Mesothelial cell of epicardium (in vitro differentiated cells): ENCODE measurements at places on chromosomes 1 and 21. TPM values are rescaled to one million over a fixed set of nuclear protein-coding genes. Genes with fewer than 3 reads are reported as not detected.

CHRM3 gene
- total RNA-seq: 5.4 to 6.9 TPM (median 6.4 TPM) in 3 replicates

SMCP gene
- total RNA-seq: not detected in 3 replicates

DNA sequence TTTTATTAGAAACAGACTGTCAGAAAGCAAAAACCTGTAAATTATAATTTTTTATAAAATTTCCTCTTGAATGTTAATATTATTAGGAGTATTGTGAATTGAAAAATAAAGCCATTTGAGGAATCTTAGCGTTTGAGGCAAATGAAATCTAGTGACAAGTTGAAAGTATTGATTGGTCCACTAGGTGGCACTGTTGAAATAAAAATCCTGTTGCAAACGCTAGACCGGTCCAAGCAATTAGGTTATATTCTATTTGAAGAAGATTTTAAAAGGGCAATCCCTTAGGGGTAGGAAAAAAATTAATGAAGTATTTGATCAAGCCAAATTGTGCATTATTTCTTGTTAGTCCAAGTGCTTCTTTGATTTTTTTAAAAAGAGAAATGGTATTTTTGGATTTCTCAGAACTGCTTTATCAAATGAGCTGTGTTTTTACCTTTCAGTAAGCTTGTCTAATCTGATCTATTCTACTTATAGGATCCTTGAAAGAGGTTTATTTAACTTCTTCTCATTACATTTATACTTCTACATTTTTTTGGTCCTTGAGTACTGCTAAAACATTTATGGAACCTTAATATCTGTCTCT is 57.7 kb downstream of the ATG4C start:
- DNase-seq: no peak
- no peaks in the 10 kb centered on the region for H3K27me3 ChIP-seq
- H3K36me3 ChIP-seq: peaks cover 2% of the 10 kb centered on the region
- H3K4me1 ChIP-seq: no peaks in the 10 kb centered on the region
- H3K4me3 ChIP-seq: no peak overlapping the region
- no peak overlapping the region for H3K27ac ChIP-seq

GRCh38 chr1:157104598-157105293 is 5.1 kb upstream of the ETV3L start:
- peaks cover 10% of the 10 kb centered on the region for H3K4me1 ChIP-seq
- H3K36me3 ChIP-seq: no peaks in the 10 kb centered on the region
- DNase-seq: no peak
- H3K27me3 ChIP-seq: peaks cover 26% of the 10 kb centered on the region
- H3K27ac ChIP-seq: no peak overlapping the region

GRCh38 chr1:10721381-10722321 is 74.8 kb downstream of the CASZ1 start:
- DNase-seq: no peak
- H3K36me3 ChIP-seq: no peaks in the 10 kb centered on the region
- peaks cover 64% of the 10 kb centered on the region for H3K27me3 ChIP-seq
- no peak overlapping the region for H3K27ac ChIP-seq
- H3K4me1 ChIP-seq: peaks cover 38% of the 10 kb centered on the region
